ENCODE measurements at places on chromosomes 2 and 18. TPM values are rescaled to one million over a fixed set of nuclear protein-coding genes. Genes with fewer than 3 reads are reported as not detected.

DNA sequence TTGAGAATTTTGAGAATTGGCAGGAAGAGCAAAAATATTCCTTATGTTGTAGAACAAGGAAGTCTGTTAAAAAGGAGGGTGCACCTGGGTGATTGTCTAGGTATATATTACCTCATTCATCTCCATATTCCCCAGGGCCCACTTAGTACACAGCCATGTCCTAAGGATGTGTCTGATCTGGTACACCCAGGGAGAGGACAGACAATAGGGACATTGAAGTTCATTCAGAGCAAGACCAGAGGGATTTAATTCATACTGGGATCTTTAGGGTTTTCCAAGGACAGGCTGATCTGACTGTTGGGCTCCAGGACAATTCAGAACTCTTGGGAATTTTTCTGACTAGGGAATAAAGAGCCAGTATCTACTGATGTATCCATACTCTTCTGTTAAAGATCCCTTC is 112.1 kb downstream of the PHLPP1 start:
- DNase-seq = no peak

- DNase-seq = no peak
These were observed 32.7 kb downstream of the YPEL5 start for GRCh38 chr2:30179536-30179935.

- DNase-seq = no peak
These were observed 92.3 kb downstream of the CTAGE1 start for GRCh38 chr18:22325396-22325795.

DNA sequence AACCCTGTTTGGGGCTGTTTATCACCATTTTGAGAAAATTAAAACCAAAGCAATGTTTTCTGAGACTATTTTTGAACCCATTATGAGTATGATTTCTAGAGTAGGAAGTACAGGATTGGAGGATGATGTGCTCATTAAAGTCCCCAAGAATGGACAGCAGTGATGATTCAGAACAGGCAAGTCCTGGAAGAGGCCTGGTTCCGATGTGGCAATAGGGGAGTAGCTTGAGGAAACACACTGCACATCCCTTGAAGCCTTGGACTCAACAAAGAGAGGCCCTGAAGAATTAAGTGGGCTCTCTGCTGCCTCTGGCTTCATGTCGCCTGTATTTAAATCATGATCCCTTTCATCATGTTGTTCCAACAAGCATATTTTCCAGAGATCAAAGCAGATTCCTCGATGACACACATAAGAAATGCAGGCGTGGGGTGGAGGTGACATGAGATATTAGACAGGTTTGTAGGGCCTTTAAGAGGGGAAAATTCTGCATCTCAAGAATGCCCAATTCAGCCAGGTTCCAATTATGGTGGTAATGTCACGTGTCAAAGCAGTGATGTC is 242.2 kb downstream of the FHOD3 start:
- DNase-seq = no peak

DNA sequence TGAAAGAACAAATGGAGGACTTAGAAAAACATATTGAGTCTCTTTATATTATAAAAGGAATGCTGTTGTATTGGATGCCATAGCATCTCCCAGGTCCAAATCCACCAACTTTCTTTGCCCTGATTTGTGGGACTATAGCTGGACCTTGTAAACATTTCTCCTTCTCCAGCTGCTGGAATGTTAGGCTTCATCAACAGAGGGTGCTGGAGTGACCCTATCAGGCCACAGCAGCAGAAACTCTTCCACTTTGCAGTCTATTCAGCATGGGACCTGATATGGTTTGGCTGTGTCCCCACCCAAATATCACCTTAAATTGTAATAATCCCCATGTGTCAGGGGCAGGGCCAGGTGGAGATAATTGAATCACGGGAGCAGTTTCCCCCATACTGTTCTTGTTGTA is 138.4 kb upstream of the ARL4C start:
- no peak for DNase-seq

GRCh38 chr18:9596843-9597526 is 17.4 kb downstream of the PPP4R1 start:
- no peak for DNase-seq

DNA sequence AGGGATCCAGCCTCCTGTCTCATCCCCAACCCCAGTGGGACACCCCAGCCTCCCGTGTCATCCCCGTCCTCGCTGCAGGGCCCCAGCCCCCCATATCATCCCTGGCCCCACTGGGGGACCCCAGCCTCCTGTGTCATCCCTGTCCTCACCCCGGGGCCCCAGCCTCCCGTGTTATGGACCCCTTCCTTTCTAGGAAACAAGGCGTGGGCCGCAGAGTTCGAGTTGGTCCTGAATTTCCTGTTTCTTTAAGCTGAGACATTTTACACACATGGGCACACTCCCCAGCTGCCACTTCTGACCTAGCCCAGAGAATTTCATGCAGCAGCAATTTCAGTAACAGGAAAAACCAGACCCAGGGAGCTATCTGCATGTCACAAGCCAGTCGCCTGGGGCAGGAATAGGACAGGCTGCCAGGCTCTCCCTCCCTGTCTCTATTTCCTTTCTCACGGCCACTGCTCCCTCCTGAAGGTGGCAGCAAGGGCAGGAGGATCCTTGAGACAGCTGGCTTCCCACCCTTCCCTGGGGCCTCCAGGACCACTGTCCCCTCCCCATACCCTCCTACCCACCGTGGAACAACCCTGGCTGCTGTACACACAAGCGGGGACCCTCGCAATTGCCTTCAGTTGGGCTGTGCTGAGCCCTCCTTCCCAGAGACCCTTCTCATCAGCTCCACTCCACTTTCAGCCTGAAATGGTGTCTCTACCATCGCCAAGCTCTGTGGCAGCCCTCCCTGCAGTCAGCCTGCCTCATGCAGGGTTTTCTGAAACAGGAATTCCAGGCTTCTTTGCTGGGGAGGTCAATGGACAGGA is 141.9 kb upstream of the ID2 start:
- DNase-seq = no peak

DNA sequence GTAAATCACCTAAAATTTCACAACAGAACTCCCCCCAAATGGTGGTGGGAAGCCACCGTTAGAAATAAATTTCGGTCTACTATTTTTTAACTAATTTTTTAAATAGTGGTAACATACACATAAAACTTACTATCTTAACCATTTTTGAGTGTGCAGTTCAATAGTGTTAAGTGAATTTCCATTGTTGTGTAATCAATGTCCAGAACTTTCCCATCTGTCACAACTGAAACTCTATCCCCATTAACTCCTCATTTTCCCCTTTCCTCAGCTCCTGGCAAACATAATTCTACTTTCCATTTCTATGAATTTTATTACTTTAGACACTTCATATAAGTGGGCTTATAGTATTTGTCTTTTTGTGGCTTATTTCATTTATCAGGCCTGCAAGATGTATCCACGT is 34.1 kb upstream of the HNMT start:
- no peak for DNase-seq

DNA sequence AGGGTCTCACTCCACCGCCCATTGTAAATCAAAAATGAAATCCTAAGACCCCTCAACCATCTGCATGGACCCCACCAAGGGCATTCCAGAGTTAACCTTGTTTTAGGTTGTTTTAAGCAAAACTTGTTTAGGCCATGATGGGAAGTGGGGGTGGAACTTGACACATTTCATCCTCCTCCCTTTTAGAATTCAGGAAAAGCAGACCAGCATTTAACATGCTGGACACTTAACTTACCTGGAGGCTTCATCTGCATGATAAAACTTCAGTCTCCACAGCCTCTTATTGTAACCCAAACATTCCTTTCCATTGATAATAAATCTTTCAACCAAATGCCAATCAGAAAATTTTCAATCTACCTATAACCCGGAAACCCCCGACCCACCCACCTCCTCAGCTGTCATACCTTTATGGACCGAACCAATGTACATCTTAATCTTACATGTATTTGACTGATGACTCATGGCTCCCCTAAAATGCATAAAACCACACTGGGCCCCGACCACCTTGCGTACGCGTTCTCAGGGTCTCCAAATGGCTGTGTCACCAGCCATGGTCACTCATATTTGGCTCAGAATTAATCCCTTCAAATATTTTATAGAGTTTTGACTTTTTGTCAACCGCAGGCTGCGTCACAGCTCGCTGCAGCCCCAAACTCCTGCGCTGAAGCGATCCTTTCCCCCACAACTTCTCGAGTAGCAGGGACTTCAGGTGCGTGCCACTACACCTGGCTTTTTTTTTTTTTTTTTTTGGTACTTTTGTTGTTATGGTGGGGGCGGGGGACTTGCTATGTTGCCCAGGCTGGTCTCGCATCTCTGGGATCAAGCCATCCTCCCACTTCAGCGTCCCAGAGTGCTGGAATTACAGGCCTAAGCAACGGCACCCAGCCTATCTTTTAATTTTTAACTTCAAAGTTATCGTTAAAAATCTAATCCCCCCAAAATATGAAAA is 917 bp downstream of the MPPE1 start:
- DNase-seq = no peak

DNA sequence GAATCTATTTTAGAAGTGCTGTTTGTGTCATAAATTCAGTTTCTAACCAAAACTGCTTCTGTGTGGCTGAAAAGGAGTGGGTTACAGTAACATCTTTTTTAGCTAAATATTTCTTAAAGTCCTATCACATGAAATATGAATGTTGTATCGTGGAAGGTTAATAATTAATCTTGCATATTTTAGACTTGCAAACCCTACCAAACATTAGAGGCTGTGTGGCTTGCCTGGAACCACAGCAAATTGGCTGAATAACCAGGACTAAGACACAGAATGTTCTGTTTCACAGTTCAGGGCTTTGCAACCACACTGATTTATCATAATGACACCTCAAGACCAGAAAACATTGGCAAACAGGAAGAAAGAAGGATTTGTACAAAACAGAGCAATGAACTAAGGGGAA is 208.9 kb upstream of the CNTNAP5 start:
- DNase-seq = no peak

GRCh38 chr18:76482971-76483691 is 11.9 kb downstream of the ZNF516 start:
- DNase-seq = no peak

DNA sequence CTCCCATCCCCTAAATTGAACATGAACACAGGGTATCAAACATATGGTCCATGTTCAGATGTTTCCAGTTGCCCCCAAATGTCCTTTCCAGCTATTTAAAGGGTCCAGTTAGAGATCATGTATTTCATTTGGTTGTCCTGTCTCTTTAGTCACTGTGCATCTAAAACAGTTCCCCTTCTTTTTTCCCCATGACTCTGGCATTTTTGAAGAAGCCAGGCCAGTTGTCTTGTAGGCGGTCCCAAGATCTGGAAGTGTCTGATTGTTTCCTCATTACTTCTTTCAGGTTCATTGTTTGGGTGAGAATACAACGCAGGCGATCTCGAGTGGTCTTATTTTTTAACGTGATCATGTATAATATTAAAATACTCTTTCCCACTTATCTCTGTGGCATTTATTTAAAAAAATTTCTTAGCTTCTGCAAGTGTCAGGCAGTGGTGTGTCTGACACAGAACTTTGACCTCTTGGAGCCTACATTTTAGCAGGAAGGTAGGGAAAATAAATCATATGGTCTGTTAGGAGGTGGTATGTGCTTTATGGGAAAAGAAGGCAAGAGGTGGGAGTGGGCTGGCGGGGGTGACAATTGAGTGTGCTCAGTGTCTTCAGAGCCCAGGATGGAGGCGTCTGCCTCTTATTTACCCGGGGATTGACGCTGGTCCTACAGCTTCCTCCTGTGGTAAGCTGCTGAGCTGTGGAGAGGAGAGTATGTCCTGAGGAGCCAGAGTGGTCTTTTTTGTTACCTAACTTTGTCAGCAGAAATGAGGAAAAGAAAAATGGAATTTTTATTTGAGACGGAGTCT is 8.1 kb downstream of the RAB31 start:
- no peak for DNase-seq

The CTIF gene
- 13.3 TPM for polyA plus RNA-seq

The CFLAR gene
- 24.4 TPM for polyA plus RNA-seq

The COBLL1 gene
- polyA plus RNA-seq = 23.2 TPM

The CDH7 gene
- polyA plus RNA-seq = not detected

The CD8B2 gene
- not detected for polyA plus RNA-seq
